Endothelial cell of umbilical vein (primary cell): ENCODE measurements at places on chromosomes 6 and 20. TPM values are rescaled to one million over a fixed set of nuclear protein-coding genes. Genes with fewer than 3 reads are reported as not detected.

SLC22A16 gene
- total RNA-seq, result not detected in 2 replicates

SOX18 gene
- 175 and 211 TPM in 2 replicates for total RNA-seq

FGD2 gene
- total RNA-seq, result not detected in 2 replicates

ANKRD66 gene
- not detected in 2 replicates for total RNA-seq

TXLNB gene
- 0.18 and 0.28 TPM in 2 replicates for total RNA-seq

KCNK5 gene
- not detected in 2 replicates for total RNA-seq

FLOT1 gene
- total RNA-seq, result 141 and 145 TPM in 2 replicates

HLA-DOB gene
- total RNA-seq, result 0.44 and 0.46 TPM in 2 replicates

DNAH8 gene
- total RNA-seq, result 0.29 and 0.97 TPM in 2 replicates

SLC22A7 gene
- total RNA-seq, result not detected in 2 replicates

GRCh38 chr20:2245637-2246036 is 50.2 kb upstream of the TGM3 start:
- no peak overlapping the region for H3K4me3 ChIP-seq
- H3K4me1 ChIP-seq, result no peaks in the 10 kb centered on the region
- no peak for DNase-seq
- no peak overlapping the region for H3K27ac ChIP-seq
- no peaks in the 10 kb centered on the region for H3K36me3 ChIP-seq

- H3K36me3 ChIP-seq, result no peaks in the 10 kb centered on the region
- H3K27ac ChIP-seq, result no peak overlapping the region
- no peaks in the 10 kb centered on the region for H3K27me3 ChIP-seq
- DNase-seq, result no peak
These were observed 101.4 kb downstream of the CDH4 start for GRCh38 chr20:61353261-61354000.

- no peak for DNase-seq
- no peaks in the 10 kb centered on the region for H3K27me3 ChIP-seq
- H3K36me3 ChIP-seq, result no peaks in the 10 kb centered on the region
- H3K4me3 ChIP-seq, result no peak overlapping the region
These were observed 152.2 kb upstream of the CHD6 start for GRCh38 chr20:41770427-41770826.

- H3K36me3 ChIP-seq, result no peaks in the 10 kb centered on the region
- no peaks in the 10 kb centered on the region for H3K4me1 ChIP-seq
- H3K27me3 ChIP-seq, result peaks cover 5% of the 10 kb centered on the region
- no peak overlapping the region for H3K27ac ChIP-seq
- DNase-seq, result no peak
These were observed 123.5 kb upstream of the IFNGR1 start for GRCh38 chr6:137342607-137343190.

- H3K4me1 ChIP-seq, result no peaks in the 10 kb centered on the region
- no peak overlapping the region for H3K4me3 ChIP-seq
- H3K36me3 ChIP-seq, result no peaks in the 10 kb centered on the region
- peak; percentile 72 for DNase-seq
- no peaks in the 10 kb centered on the region for H3K27me3 ChIP-seq
- H3K27ac ChIP-seq, result no peak overlapping the region
These were observed 67.5 kb upstream of the COL21A1 start for GRCh38 chr6:56314683-56315523.

DNA sequence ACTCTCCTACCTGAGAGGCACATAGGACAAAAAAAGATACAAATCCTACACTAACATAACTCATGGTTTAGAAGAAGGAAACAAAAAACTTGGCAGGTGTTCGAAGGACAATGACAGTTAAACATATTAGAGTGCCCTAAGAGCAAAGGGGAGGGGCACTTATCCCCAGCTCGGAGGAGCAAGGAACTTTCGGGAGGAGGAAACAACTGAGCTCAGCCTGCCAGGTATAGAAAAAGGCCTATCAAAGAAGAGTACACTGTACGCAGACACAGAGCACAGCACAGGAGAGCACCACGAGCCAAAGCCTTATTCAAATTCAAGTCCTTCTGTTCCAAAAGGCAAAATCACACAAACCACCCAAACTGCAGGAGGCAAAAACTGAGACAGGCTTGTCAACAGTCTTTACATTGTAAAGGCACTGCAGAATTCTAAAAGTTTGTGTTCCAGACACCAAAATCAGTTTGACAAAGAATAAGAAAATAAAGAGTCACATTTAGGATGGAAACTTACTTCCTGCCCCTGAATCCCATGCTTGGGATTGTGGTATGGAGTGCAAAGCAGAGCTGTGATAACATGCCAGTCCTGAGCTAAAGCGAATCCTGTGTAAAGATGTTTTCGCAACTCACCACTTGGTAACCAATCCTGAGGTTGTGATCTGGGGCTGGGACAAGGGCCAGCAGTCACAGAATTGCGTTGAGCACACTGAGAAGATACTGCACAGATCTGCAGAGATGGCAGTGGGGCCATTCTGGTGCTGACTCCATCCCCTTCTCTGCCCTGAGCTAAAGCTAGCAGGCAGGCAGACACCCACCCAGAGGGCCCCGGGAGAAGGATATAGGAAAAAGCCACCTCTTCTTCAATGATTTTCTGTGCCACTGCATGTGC is 108.6 kb downstream of the CHD6 start:
- H3K4me3 ChIP-seq, result no peak overlapping the region
- no peaks in the 10 kb centered on the region for H3K4me1 ChIP-seq
- no peak for DNase-seq
- no peaks in the 10 kb centered on the region for H3K36me3 ChIP-seq

GRCh38 chr6:156515242-156515641 is 261.9 kb upstream of the ARID1B start:
- DNase-seq, result no peak
- no peaks in the 10 kb centered on the region for H3K27me3 ChIP-seq
- H3K27ac ChIP-seq, result no peak overlapping the region
- no peaks in the 10 kb centered on the region for H3K4me1 ChIP-seq
- H3K4me3 ChIP-seq, result no peak overlapping the region

DNA sequence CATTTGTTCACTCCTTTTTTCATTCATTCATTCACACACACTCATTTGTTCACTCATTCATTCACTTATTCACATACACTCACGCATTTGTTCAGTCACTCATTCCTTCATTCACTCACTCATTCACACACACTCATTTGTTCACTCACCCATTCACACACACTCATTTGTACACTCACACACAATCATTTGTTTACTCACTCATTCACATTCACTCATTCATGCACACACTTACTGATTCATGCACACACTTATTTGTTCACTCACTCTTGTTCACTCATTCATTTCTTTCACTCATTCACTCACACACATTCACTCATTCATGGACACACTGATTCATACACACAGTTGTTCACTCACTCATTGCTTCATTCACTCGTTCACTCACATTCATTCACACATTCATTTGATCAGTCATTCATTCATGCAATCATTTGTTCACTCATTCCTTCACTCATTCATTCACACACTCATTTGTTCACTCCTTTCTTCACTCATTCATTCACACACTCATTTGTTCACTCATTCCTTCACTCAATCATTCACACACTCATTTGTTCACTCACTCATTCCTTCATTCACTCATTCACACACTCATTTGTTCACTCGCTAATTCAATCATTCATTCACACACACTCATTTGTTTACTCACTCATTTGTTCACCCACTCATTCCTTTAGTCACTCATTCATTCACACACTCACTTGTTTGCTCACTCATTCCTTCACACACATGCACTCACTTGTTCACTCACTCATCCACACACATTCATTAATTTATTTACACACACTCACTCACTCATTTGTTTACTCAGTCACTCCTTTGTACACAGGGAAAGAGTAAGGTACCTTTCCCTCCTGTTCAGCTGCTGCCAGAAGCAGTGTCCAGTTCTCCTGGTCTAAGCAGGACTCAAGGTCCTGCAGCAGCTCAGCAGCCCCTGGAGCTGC is 50.7 kb upstream of the BHLHE23 start:
- no peak overlapping the region for H3K27ac ChIP-seq
- no peak for DNase-seq
- H3K27me3 ChIP-seq, result peaks cover 4% of the 10 kb centered on the region

DNA sequence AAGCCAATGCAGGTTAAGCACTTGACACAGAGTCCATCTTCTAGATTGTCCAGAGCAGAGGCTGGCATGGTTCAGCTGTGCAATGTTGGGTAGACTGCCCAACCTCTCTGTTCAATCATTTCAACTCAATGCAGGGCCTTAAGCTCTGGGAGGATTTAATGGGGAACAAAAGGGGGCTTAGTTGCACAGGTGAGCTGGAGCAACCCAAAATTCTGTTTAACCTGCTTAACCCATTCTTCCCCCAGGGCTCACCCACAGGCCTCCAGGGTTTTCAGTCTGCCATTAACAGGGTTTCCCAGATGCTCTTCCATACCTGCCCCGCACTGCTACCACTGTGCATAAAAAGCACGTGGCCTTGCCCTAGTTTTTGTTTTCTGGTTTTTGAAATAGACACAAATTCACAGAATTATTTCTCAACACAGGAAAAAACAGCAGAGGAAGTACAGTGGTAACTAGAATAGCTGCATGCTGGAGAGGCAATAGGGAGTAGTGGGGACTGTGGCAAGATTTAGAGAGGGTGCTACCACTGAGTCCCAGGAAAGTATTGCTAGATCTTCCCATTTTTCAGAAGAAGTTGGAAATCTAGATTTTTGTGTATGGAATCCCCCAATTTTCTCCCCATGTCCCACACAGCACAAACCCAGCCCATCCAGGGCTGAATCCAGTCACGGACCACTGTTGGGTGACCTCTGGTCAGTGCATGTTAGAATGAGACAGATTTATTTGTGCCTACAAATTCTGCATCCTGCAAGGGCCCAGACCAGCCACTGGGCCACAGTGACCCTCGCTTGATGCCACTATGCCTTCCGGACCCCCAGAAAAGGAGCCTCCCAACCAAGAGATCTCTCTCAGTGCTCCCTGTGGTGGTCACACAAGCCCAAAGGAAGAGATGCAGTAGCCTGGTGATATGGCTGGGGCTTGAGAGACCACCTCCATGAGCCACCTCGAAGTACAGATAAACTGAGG is 4.6 kb downstream of the PTGIS start:
- no peaks in the 10 kb centered on the region for H3K36me3 ChIP-seq
- peaks cover 46% of the 10 kb centered on the region for H3K4me1 ChIP-seq
- H3K27ac ChIP-seq, result peak overlapping the region; percentile 79
- H3K4me3 ChIP-seq, result no peak overlapping the region

DNA sequence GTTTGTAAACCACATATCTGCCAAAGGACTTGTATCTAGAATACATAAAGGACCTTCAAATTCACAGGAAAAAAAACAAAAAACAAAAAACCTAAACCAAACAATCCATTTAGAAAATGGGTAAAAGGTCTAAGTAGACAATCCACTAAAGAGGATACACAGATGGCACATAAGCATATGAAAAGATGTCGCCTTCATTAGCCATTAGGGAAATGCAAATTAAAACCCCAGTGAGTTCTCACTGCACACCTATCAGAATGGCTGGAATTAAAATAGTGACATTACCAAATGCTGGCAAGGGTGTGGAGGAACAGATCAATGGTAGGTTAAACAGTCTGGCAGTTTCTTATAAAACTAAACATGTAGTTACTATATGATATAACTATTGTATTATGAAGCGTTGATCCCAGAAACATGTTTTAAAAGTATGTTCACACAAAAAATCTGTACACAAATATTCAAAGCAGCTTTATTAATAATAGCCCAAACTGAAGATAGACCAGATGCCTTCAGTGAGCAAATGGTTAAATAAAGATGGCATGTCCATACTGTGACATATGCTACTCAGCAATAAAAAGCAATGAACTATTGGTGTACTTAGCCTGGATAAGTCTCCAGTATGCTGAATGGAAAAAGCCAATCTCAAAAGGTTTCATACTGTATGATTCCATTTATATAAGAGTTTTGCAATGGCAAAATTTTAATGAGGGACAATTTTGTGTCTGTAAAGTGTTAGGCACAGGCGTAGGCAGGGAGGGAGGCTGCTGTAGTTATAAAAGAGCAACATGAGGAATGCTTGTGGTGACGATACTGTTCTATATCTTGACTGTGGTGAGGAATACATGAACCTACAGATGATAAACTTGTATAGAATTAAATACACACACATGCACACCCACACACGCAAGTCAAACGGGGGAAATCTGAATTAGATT is 43.9 kb downstream of the PLCB1 start:
- H3K27me3 ChIP-seq, result no peaks in the 10 kb centered on the region
- H3K36me3 ChIP-seq, result no peaks in the 10 kb centered on the region
- DNase-seq, result no peak
- no peak overlapping the region for H3K27ac ChIP-seq
- no peak overlapping the region for H3K4me3 ChIP-seq

- peaks cover 3% of the 10 kb centered on the region for H3K4me1 ChIP-seq
- H3K36me3 ChIP-seq, result peaks cover 3% of the 10 kb centered on the region
- DNase-seq, result no peak
- no peaks in the 10 kb centered on the region for H3K27me3 ChIP-seq
These were observed 65.1 kb downstream of the REV3L start for GRCh38 chr6:111417946-111418345.

DNA sequence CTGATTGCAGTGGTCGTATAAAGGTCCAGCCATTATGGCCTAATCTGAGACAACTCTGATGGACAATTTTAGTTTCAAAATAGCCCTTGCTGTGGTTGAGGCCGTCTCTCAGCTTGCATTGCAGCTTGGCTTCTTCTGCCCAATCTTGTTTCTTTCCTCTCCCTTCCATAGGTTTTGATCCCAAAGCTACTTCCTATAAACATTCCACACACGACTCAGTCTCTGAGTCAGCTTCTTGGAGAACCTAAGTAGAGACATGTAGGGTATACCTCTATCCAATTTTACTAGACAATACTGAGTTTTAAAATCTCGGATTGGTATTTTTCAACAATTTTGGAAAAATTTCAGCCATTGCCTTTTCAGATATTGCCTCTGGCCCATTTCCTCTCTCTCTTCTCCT is 13.4 kb downstream of the IYD start:
- H3K36me3 ChIP-seq, result no peaks in the 10 kb centered on the region
- no peaks in the 10 kb centered on the region for H3K4me1 ChIP-seq
- no peak overlapping the region for H3K27ac ChIP-seq
- no peaks in the 10 kb centered on the region for H3K27me3 ChIP-seq
- H3K4me3 ChIP-seq, result no peak overlapping the region

- H3K36me3 ChIP-seq, result no peaks in the 10 kb centered on the region
- peaks cover 43% of the 10 kb centered on the region for H3K4me1 ChIP-seq
- no peaks in the 10 kb centered on the region for H3K27me3 ChIP-seq
- peak; percentile 58 for DNase-seq
- no peak overlapping the region for H3K4me3 ChIP-seq
These were observed 43.4 kb downstream of the QKI start for GRCh38 chr6:163457637-163458561.

- no peak overlapping the region for H3K27ac ChIP-seq
- H3K36me3 ChIP-seq, result no peaks in the 10 kb centered on the region
- DNase-seq, result no peak
- no peak overlapping the region for H3K4me3 ChIP-seq
- H3K4me1 ChIP-seq, result no peaks in the 10 kb centered on the region
These were observed 44.5 kb downstream of the RBM38 start for GRCh38 chr20:57435498-57436222.

GRCh38 chr20:10642856-10643559 is 30.8 kb downstream of the JAG1 start:
- peaks cover 6% of the 10 kb centered on the region for H3K4me1 ChIP-seq
- peak overlapping the region; percentile 29 for H3K27ac ChIP-seq
- no peak overlapping the region for H3K4me3 ChIP-seq
- peaks cover 66% of the 10 kb centered on the region for H3K36me3 ChIP-seq
- H3K27me3 ChIP-seq, result no peaks in the 10 kb centered on the region

GRCh38 chr20:51404297-51405060 is 138.0 kb downstream of the NFATC2 start:
- no peak overlapping the region for H3K27ac ChIP-seq
- H3K4me1 ChIP-seq, result peaks cover 4% of the 10 kb centered on the region
- H3K4me3 ChIP-seq, result no peak overlapping the region
- H3K36me3 ChIP-seq, result peaks cover 6% of the 10 kb centered on the region

GRCh38 chr6:52363228-52363867 is 1.4 kb downstream of the PAQR8 start:
- no peaks in the 10 kb centered on the region for H3K36me3 ChIP-seq
- DNase-seq, result no peak
- no peak overlapping the region for H3K27ac ChIP-seq
- peaks cover 12% of the 10 kb centered on the region for H3K4me1 ChIP-seq
